ENCODE measurements at places on chromosomes 3 and 15.

GRCh38 chr3:128496019-128496601 is 3.1 kb upstream of the GATA2 start:
- no peak for DNase-seq

DNA sequence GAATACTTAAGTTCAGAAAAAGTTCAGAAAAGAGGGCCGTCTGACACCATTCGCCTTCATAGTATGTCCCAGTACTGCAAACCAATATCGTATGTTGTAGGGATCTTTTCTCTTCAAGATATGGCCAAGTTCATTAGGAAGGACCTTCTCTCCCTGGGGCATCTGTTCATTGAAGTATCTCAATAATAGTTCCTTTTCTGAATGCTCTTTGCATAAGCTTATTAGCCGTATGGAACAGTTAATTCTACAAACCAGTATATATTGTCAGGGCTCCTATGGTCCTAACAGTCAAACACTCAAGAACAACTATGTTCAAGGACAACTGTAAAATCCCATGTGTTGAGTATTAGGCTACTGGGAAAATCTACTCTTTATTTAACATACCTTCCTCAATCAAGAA is 203.1 kb downstream of the KLHL25 start:
- no peak for DNase-seq

DNA sequence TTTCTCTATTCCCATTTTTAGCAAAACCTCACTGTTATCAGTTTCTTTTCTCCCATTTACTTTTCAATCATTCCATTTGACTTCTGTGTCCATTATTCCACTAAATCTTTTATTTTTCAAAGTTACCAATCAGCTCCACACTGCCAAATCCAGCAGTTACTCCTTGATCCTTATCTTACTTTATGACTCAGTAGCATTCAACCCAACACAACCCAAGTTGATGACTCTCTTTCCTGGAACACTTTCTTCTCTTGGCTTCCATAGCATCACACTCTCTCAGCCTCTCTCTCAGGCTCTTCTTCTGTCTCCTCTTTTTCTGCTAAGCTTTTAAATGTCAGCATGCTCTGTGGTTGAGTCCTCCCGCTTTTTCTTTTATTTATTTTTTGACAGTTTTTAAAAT is 36.3 kb downstream of the RASGRP1 start:
- no peak for DNase-seq

GRCh38 chr3:126517291-126517951 is at the start of gene UROC1:
UROC1 (minus strand) TSS chr3:126517773; CDS start chr3:126517719, 54 bp downstream.
- DNase-seq, result no peak

DNA sequence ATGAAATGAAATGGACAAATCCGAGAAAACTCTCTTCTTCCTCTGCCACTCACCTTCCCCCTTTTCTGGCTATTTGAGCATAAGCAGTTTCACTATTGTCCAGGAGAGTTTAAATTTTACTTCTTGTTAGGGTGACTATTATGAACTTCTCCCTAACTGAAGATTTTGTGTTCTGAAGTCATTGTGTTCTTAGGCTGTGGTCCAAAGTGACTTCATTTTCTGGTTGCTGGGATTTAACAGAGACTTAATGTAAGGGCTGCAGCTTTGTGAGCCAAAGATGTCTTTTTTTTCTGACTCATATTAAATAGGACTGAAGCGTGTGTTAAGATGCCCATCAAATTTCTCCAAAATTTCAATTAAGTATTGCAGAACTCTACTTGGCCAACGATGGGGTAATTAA is 46.5 kb upstream of the FSTL1 start:
- DNase-seq, result no peak

DNA sequence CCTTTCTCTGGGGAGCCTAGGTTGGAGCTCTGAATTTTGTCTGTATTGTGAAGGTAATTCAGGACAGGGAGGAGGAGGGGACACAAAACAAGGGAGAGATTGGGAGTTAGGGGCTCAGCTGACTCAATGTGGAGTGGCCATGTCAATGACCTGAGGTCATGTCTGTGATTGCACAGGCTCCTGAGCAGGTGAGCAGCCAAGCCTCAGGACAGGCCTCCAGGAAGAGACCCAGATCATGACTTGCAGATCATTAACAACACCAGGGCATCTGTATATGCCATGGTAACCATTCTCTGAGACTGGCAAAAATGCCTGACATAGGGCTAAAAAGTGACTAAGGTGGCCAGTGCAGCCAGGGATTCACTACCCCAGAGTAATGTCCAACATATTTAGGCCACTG is 20.9 kb downstream of the ERICH6 start:
- no peak for DNase-seq

DNA sequence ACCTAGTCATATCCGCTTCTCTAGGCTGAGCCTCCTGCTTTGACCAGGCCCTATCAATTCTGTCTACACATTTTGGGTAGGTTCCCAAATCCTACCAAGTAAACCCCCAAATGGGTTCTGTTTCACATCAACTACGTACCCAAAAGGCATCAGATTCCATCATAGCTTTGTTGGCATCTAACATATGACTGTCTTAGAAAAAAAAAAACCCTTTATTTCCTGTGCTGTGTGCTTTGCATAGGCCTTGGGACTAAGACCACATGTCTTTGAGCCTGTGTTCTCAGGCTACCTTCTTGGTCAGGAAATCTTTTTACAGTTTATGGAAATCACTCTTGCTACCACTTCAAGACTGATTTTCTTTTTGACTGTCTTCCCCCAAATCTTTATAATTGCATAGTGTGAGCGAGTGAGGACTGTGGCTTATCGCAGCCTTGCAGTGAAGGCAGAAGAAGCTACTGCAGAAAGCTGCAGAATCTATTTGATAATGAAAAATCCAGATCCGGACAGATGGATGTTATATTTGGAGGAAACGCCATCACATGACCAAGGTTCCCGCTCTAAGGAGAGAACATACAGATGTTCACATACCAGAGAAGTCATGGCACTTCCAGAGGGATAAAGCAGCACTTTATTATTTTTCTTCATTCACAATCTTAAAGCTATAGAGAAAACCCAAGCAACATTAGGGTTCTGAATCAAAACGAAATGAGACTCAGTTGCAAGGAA is 111.2 kb downstream of the EOMES start:
- no peak for DNase-seq

DNA sequence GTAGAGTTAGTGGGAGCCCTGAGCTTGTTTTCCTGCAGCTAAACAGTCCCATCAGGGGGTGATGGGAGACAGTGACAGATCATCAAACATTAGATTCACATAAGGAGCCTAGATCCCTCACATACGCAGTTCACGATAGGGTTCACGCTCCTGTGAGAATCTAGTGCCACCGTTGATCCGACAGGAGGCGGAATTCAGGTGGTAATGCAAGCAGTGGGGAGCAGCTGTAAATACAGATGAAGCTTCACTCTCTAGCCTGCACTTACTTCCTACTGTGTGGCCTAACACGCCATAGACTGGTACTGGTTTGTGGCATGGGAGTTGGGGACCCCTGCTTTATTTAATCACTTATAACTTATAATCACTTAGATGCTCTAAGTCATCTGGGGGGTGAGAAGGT is 179.1 kb downstream of the AKAP13 start:
- DNase-seq, result no peak

DNA sequence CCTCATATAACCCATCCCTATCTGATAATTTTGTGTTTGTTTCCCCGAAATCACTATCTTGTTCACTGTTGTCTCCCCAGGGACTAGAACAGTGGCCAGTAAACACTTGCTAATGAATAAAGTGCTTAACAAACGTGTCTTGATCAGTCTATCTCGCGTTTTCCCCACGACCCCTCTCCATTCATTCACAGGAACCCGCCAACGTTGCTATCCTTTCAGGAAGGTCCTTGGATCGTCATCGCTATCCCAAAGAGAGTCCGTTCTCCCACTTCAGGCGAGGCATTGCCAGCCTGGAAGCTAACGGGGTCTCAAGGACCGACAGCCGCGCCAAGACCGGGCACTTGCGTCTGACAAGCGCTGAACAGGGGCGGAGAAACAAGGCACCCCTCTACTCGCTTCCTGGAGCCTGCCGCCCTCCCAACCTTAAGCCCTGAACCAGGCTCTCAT is 344 bp downstream of the LINS1 start:
- no peak for DNase-seq

- no peak for DNase-seq
Observed at GRCh38 chr15:87490666-87491065, 765.9 kb downstream of the NTRK3 start.

DNA sequence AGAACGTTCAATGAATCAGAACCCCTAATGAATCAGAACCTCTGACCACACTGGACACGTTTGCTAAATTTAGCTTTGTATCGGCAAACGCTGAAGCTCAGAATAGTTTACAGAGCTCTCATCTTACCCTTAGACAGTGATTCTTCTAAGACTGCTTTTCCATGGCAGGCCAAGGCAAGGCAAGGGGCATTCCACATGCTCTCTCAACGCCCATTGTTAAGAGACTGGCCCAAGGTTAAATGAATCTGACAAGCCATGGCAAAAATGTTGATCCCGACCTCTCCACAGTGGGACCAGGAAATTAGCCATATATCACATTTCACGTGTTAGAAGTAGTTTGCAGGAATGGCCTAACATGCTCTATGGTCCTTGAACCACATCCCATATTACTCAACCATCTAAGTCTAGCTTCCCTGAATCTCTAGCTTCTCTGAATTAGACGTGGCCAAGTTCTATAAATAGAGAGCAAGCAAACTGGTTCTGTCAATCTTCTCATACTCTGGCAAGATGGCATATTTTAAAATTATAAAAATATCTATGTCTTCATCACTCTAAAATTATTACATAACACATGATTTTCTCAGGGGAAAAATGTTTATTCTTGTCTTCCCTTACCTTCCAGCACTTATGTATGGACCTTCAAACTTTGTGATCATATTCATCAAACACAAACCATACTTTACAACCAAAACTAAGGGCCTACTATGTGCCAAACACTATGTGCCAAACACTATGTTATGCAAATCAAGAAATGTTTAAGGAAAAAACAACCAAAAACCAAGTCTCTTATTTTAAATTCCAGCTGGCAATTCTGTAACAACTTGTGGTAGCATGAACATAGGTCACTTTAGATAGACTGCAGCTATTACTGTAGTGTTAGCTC is 54.3 kb downstream of the AAGAB start:
- DNase-seq, result no peak

DNA sequence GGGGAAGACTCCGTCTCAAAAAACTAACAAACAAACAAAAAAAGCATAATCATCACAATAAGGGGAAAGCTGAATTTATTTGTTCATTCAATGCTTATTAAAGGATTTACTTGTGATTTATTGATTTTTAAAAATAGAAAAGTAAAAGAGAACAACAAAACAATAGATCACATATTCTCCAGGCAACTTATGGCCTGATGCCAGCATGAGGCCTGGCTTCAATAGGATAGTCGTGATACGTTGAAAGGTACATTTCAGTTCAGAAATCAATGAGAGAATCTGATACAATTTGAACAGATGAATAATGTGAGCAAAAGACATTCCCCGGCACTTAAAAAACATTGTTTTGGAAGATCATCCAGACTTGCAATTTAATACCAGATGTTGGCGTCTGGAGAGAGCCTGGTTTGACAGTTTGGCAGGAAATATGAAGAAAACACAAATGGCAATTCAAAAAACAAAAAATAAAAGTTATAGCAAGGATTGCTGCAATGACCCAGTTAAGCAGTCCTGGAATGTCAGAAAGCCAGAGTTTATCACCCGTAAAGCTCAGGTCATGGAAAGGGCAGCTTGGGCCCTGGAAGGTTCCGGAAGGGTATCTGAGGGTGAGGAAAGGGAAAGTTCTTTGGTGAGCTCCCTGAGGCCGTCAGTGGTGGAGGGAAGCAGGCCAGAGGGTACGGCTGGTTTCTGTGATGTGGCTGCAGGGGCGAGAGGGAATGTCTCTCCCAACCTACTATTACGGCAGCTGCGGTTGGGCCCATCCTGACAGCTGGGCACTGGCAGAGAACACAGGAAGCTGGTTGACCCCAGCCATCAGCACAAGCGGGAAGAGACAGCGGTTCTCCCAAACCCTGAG is 230.2 kb upstream of the HES1 start:
- no peak for DNase-seq

DNA sequence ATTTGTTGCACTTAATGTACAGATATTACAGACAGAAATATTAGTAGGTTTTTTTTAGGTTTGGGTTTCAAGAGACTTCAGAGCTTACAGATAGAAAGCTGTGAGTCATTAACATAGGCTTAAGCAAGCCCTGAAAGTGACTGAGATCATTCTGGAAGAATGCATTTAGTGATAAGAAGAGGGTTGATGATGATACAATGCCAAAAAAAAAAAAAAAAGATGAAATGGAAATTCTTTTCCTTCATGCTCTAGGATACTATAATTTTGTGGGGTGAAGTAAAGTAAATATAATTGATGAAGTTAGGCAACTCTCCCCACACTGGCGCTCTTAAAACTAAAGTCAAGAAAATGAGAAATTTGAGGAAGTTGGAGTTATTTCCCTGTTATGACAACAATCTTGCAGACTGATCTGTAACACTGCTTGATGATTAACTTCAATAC is 169.4 kb upstream of the ZNF385D start:
- DNase-seq, result no peak

DNA sequence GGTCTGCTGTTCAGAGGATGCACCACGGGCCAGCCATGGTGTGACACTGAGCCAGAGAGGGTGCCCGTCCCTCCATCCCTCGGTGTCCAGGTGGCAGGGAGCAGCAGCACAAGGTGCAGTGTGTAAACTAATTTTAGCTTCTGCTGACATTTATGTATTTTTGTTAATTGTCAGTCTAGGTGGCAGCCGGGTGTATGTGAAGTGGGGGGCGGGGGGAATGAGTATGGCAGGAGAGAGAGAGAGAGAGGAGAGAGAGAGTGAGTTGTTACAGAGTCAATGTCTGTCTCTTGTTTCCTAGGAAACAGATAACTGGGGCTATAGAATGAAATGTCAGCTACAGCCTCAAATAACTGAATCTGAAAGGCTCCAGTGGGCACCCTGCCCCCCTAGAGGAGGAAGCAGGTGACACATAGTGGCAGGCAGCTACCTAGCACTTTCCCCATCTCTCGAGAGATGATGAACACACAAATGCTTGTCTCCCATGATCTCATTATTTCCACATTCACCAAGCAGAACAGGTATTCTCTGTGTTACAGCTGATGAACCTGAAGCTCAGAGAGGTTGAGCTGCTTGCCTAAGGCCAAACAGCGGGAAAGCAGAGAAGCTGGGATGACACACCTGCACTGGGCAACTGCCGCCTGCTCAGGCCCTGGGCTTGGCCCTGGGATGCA is 24.7 kb downstream of the RASGRF1 start:
- no peak for DNase-seq

- DNase-seq, result no peak
Observed at GRCh38 chr3:139560411-139560810, 20.9 kb upstream of the RBP1 start.

GRCh38 chr15:51907136-51907862 is 64.3 kb downstream of the LEO1 start:
- DNase-seq, result no peak

GRCh38 chr15:90790561-90790960 is 73.4 kb downstream of the BLM start:
- no peak for DNase-seq

GRCh38 chr3:16665282-16665741 is 60.1 kb upstream of the DAZL start:
- no peak for DNase-seq

DNA sequence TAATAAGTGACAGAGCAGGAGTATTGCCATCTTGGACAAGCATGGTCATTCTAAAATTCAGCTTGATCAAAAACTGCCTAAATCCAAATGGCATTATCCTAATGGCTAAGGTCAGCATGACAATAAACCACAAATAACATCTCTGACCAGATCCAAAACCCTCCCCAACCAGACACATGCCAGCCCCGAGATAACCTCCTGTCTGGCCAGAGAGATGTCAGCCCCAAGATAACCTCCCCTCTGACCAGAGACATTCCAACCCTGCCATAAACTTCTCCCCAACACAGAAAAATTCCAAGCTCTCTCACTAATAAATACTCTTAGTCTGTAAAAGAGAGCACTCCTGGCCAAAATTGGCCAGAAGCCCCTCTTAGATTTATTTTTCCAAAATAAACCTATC is 470.5 kb upstream of the UBE2E2 start:
- no peak for DNase-seq

Data from activated naive CD4-positive, alpha-beta T cell treated with anti-CD3 and anti-CD28 coated beads, Interleukin-2, amount 50 U/mL, for 16 hours (primary cell).